ENCODE measurements at places on chromosomes 3 and 15. TPM values are rescaled to one million over a fixed set of nuclear protein-coding genes. Genes with fewer than 3 reads are reported as not detected.

DNA sequence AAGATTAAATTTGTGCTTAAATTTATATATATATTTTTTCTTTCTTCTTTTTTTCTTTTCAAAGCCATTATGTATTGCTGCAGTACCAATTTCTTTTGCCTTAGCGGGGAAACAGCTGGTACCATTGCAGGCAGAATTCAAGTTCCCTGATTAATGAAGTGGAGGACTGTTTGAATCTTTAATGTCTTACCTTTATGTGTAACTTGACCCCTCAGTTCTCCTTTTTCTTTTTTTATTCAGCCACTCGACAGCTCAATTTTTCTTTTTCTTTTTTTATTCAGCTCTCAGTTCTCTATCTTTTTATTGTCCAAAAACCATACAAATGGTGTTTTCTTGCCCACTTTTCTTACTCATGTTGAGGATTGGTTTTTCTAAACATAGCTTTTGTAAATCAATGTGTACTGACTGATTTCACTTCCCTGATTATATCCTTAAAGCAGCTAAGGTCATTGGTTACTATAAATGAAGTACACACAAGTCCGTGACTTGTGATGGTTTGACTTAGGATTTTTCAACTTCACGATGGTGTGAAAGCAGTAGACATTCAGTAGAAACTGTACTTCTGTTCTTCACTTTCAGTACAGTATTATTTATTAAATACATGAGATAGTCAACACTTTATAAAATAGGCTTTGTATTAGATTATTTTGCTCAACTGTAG lies 22.8 kb downstream of the ATP2C1 start:
- no peak for DNase-seq

GRCh38 chr3:149506540-149506939 lies 32.0 kb downstream of the TM4SF4 start:
- DNase-seq = peak; percentile 66

GRCh38 chr3:29153811-29154210 lies 127.1 kb upstream of the RBMS3 start:
- DNase-seq = no peak

DNA sequence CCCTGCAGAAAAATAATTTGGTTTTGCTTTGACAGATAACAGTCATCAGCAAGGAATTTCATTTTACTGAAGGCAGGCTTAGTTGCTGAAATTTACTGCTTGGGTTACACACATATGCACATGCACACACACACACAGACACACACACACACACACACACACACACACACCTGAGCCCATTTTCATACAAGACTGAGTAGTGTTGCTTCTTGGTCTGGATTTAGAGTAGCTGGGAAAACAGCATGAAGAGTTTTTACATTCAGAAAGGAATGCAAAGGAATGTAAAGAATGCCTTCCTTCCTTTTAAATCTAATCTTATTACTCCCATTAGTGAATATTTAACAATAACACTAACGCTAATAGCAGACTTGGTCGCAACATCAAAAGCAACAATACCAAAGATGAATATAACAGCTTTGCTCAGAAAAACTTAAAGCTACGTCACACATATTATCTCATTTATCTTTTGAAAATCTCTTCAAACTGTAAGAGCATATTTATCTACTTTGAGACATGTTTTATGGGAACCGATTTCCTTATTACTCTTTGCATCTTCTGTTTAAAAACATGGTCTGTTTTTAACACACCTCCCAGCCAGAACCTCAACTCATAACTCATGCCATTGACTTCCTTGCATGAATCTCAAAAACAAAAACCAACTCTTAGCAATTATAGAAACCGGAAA lies 32.5 kb downstream of the RFTN1 start:
- DNase-seq = no peak

DNA sequence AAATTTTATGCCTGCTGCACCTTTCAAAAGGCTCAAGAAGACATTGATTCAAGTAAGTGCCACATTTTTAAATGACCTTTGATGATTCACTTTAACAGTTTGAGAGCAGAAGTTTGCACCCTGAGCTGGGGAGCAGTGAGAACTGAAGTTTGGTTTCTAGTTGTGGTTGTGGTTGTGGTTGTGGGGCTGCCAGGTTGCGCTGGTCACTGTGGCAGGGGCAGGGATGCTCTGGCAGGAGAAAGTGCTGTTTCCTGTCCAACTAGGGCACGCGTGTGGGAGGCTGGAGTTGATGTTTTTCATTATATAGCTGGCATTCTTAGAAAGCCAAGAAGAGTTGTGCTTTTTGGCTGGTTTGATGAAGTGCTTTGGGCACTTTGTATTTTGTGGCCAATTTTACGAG lies 339.7 kb upstream of the NR2F2 start:
- peak; percentile 8 for DNase-seq

DNA sequence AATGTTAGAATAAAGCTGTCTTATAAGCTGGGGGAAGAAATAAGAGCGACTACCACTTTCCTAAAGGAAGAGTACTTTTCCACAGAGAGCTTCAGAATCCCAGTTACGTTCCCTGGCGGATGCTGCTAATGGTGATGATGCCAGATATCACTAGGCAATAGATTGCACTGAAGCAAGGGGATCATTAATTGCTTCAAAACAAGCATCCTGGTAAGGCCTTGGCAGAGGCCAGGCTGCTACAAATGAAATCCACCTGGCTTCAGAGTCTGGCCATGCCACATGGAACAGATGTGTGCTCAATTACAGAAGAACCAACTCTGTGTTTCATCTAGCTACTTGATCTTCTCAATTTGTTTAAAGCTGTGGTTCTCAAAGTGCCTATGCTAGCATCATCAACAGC lies 129.2 kb upstream of the IL12A start:
- no peak for DNase-seq

DNA sequence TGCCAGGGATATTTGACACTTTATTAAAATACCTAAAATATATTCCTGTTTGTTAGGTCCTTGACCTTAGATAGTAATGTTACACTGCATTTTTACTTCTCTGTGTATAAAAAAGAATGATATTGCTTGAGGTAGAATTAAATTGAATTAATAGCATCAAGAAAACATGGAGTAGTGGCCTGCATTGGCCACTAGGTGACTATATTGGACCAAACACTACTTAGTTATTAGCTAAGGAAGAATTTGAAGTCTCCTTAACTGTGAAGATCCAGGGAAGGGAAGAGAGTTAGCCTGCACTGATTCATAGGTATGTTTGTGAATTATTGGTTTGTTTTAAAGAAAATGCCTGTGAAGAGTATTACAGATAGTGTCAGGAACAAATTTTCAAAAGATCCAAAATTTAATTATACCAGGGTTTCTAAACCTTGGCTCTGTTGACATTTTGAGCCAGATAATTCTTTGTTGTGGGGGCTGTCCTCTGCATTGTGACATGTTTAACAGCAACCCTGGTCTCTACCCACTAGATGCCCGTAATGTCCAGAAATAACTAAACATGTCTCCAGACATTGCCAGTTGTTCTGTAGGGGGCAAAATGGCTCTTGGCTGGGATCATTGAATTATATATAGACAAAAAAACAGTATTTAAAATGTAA lies 103.6 kb upstream of the THSD4 start:
- DNase-seq = peak; percentile 25

- DNase-seq = no peak
Observed at GRCh38 chr3:12894629-12895028, 53.3 kb upstream of the RPL32 start.

DNA sequence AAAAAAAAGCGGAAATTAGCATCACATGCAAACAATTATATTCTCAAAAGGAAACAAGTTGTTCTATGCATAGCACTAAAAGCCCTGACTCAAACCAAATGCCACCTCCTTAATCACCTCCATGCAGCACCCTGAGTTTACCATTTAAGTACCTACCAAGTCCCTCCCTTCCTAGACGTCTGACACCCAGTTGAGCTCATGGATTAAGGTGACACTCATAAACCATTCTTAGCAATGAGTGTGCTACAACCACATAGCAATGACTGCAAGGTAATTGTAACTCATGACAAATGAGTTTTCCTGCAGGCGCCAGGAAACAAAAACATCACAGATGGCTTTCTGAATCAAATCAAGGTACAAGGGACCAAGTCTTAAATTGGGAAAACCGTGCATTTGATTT lies 32.0 kb downstream of the WWTR1 start:
- peak; percentile 63 for DNase-seq

- DNase-seq = peak; percentile 53
Observed at GRCh38 chr3:11954312-11954934, 49.8 kb upstream of the SYN2 start.

- DNase-seq = no peak
Observed at GRCh38 chr3:42339321-42339720, 71.1 kb downstream of the LYZL4 start.

- DNase-seq = peak; percentile 3
Observed at GRCh38 chr3:29416514-29416913, 135.6 kb downstream of the RBMS3 start.

DNA sequence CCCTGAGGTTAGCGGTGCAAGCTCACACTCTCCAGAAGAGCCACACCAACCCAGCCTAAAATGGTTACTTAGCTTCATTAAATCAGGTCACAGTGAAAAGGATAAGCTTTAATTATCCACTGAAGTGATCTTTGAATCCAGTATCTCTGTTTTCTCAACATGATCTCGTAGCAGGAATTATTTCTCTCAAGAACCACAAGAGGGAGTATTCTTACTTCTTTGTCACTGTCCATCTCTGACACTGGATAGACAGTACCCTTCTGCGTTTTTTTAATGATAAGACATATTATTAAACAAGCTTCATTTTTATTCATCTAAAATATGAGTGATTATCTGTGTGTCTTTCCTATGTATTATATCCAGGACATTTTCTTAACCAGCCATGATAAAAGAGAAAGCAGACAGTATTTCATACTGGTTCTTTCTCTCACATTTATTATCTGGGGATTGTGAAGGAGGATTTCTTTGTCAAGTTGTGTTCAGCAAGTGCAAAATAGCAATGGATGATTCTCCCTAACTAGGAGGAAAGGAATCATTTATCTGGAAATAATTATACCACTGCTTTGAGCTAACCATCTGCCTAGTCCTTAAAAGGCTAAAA lies 105.4 kb upstream of the CCDC54 start:
- DNase-seq = peak; percentile 15

DNA sequence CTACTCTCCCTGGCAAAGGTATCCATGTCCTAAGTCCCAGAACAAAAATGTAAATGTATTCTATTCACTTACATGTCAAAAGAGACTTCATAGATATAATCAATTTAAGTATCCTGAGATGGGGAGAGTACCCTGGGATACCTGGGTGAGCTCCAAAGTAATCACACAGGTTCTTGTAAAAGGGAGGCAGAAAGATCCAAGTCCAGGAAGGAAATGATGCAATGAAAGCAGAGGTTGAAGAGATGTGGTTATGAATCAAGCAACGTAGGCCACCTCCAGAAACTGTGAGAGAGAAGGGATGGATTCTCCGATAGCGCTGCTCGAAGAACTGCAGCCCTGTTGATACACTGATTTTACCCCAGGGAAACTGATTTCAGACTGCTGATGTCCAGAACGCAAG lies 93.9 kb upstream of the VGLL3 start:
- DNase-seq = no peak

DNA sequence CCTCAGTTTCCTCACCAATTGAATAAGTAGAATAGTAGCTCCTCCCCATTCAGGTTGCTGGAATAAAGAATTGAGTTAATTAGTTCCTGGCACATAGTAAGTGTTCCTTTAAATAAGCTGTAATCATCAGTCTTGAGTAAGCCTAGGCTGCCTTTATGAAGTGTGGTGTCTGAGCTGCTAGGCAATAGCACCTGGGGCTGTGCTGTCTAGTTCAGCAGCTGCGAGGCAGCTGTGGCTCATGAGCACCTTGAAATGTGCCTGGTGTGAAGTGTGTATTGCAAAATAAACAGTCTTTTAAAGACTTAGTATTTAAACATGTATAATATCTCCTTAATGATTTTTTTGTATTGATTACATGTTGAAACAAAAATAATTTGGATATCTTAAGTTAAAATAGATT lies 77.6 kb downstream of the TOP2B start:
- no peak for DNase-seq

DNA sequence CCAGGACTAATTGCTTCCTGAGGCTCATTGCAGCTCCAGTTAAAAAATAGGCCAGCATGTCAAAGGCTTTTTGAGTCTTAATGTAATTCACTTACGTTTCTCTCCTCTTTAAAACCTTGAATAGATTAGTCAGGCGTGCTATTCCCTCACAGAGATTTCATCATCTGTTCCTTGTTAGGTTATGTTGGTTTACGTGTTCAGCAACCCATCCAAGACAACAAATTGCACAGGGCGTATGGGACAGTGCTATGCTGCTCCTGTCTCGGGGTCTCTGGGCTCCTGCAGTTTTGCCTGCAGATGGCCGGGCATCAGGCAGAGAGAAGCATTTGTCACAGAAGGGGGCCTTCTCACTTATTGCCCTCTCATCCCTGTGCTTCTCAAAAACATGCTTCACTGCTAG lies 117.1 kb downstream of the CHDH start:
- DNase-seq = no peak

DNA sequence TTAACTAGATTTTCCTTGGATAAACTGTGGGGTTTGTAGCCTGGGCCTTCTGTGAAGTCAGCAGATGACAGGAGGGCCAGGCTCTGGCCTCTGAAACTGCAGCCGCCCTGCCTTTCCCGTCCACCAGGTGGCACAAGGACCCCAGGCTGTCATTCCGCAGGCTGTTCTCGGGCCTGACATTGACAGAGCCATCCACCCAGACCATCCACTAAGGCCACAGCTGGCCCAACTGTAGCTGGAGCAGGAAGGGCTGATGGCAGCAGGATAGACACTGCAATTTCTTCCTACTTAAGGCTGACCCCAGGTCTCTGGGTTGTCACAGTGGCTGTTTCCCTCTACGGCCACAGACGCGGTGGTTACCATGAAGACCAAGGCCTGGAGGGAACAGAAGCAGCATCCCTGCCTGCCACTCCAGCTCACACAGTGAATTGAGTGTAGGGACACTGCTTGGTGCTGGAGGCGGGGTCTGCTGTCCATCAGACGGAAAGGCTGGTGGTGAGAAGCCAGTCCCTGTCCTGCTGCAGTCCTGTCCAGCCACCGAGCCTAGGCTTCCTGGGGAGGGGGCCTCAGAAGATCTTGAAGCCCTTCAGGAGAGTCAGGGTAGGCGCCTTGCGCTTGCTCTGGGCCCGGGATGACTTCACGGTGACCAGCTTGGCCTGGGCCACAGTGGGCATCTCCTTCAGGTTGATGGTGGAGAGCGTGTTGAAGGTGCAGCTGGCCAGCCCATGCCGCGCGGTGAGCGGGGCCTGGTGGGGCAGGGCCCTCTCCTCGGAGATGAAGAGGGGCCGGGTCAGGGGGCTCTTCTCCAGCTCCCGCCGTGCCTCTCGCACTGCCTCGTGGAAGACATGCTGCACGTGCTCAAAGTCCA lies 9.4 kb downstream of the SLC51B start:
- DNase-seq = peak; percentile 67

- no peak for DNase-seq
Observed at GRCh38 chr15:61764141-61764540, 296.1 kb downstream of the VPS13C start.

GRCh38 chr15:72864681-72865080 lies 81.1 kb upstream of the ADPGK start:
- no peak for DNase-seq

- peak; percentile 94 for DNase-seq
Observed at GRCh38 chr15:24878153-24878552, 76.6 kb upstream of the SNRPN start.

- DNase-seq = no peak
Observed at GRCh38 chr3:86182606-86183005, 808.3 kb downstream of the VGLL3 start.

The ACTRT3 gene
- total RNA-seq = not detected

The SCG3 gene
- 0.86 TPM for total RNA-seq

The C3orf80 gene
- 0.06 TPM for total RNA-seq

The SNTN gene
- not detected for total RNA-seq

The HOMER2 gene
- 11.1 TPM for total RNA-seq

The ASB14 gene
- not detected for total RNA-seq

Data from Daoy (cell line).